ENCODE measurements at places on chromosomes 5 and 9. TPM values are rescaled to one million over a fixed set of nuclear protein-coding genes. Genes with fewer than 3 reads are reported as not detected.

SLC22A4 gene
- 5.1 TPM for total RNA-seq

RAB24 gene
- total RNA-seq, result 28.1 TPM

PCDHGB6 gene
- total RNA-seq, result 0.02 TPM

ADAMTSL2 gene
- total RNA-seq, result not detected

C5orf58 gene
- total RNA-seq, result not detected

TPPP gene
- total RNA-seq, result 0.85 TPM

ROPN1L gene
- 2.5 TPM for total RNA-seq

BRINP1 gene
- not detected for total RNA-seq

RBM22 gene
- total RNA-seq, result 28.0 TPM

DBH gene
- not detected for total RNA-seq

BAAT gene
- not detected for total RNA-seq

LVRN gene
- not detected for total RNA-seq

INSL6 gene
- not detected for total RNA-seq

OR13C5 gene
- total RNA-seq, result not detected

C6 gene
- not detected for total RNA-seq

UBE2QL1 gene
- total RNA-seq, result 0.64 TPM

EFCAB9 gene
- total RNA-seq, result not detected

SPACA9 gene
- total RNA-seq, result 3.3 TPM
